Fibroblast of villous mesenchyme (primary cell): ENCODE measurements at places on chromosomes 11 and 22. TPM values are rescaled to one million over a fixed set of nuclear protein-coding genes. Genes with fewer than 3 reads are reported as not detected.

MFRP gene
- under 0.01 TPM in 1 of 2 replicates, not detected in the other for total RNA-seq

DKK3 gene
- total RNA-seq = 316 and 338 TPM in 2 replicates

APOA4 gene
- not detected in 2 replicates for total RNA-seq

PANX2 gene
- total RNA-seq = 0.32 and 0.43 TPM in 2 replicates

BARX2 gene
- not detected in 2 replicates for total RNA-seq

P2RY6 gene
- 0.32 TPM in 1 of 2 replicates, not detected in the other for total RNA-seq
